ENCODE measurements at places on chromosomes 7 and 10.

- no peak for DNase-seq
Measured at GRCh38 chr10:124229201-124229988, 136.0 kb upstream of the CHST15 start.

DNA sequence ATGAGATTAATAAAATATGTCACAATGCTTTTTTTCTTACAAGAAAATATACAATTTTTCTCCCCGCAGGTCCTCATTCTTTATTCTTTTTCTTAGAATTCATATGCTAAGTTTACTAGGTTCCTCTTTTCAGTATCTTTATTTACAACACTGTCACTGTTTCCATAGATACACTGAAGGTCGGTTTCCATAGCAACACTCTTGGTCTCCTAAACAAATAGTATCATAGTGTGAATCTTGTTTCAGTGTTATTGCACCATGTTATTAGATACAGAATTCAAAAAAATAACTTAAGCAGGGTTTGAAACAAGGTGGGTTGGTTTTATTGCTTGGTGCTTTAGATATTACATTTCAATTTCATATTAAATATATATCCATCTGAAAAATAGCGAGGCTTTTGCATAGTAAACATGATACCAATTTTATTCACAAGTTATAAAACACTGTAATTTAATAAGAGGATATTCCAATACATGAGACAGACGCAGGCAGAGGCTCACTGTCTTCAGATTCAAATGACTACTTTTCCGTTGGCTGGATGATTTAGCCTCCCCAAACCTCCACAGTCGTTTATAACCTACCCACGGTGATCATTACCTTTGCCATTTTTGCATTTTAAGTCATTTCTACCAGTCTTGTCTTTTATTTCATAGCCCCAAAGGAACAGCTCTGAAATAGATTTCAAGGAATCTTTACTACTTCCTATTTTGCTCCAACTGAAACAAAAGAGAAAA is 88.9 kb upstream of the KLF6 start:
- no peak for DNase-seq

DNA sequence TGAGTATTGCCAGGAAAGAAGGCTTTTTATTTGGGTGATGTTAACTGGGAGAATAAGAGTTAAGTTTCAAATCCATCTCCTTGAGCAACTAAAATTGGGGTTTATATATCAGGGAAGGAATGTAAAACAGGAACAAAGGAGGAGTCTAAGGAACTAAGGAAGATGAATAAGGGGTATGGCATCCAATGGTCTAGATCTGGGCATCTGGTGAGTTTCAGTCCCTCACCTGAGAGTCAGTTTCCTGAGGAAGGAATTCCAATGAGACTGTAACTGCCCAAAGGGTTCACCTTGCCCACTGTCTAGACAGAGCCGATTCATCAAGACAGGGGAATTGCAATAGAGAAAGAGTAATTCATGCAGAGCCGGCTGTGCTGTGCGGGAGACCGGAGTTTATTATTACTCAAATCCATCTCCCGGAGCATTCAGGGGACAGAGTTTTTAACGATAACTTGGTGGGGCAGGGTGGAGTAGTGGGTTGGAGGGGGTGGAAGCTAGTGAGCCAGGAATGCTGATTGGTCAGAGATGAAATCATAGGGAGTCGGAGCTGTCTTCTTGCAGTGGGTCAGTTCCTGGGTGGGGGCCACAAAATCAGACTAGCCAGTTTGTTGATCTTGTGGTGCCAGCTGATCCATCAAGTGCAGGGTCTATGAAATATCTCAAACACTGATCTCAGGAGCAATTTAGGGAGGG is 188.3 kb upstream of the STK17A start:
- no peak for DNase-seq

- peak; percentile 91 for DNase-seq
Measured at GRCh38 chr10:73879296-73880173, 5.2 kb upstream of the CAMK2G start.

- peak; percentile 29 for DNase-seq
Measured at GRCh38 chr7:100642534-100642907, 1.2 kb upstream of the TFR2 start.

GRCh38 chr10:21820952-21821351 is 182.6 kb downstream of the DNAJC1 start:
- no peak for DNase-seq

- DNase-seq = peak; percentile 30
Measured at GRCh38 chr7:141072548-141073172, 1.2 kb upstream of the TMEM178B start.

- no peak for DNase-seq
Measured at GRCh38 chr7:103710247-103710646, 264.2 kb upstream of the SLC26A5 start.

- no peak for DNase-seq
Measured at GRCh38 chr10:6176691-6177231, 26.0 kb upstream of the PFKFB3 start.

DNA sequence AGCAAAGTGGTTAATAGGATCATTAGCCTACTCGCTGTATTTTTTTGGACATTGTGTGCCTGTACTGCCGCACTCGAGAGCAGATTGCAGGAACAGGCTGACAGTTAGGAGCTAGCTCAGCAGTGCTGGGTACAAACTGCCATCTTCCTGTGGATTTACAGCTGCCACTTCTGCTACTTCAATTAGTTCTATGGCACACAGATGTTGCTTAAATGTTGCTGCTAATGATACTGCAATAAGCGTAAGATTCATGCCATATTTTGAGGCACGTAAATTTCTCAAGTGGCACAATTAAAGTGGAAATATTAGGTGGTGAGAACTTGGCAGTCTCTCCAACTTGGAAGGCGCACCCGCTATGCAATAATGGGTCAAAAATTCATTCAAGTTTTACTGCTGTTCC is 171.9 kb downstream of the EBF3 start:
- no peak for DNase-seq

- DNase-seq = no peak
Measured at GRCh38 chr10:124342136-124342820, 76.4 kb downstream of the OAT start.

GRCh38 chr10:16481052-16481728 is 40.5 kb downstream of the C1QL3 start:
- DNase-seq = no peak

GRCh38 chr7:115269486-115269885 is 347.6 kb downstream of the MDFIC start:
- no peak for DNase-seq

- no peak for DNase-seq
Measured at GRCh38 chr7:29105752-29106668, 40.3 kb downstream of the CPVL start.

DNA sequence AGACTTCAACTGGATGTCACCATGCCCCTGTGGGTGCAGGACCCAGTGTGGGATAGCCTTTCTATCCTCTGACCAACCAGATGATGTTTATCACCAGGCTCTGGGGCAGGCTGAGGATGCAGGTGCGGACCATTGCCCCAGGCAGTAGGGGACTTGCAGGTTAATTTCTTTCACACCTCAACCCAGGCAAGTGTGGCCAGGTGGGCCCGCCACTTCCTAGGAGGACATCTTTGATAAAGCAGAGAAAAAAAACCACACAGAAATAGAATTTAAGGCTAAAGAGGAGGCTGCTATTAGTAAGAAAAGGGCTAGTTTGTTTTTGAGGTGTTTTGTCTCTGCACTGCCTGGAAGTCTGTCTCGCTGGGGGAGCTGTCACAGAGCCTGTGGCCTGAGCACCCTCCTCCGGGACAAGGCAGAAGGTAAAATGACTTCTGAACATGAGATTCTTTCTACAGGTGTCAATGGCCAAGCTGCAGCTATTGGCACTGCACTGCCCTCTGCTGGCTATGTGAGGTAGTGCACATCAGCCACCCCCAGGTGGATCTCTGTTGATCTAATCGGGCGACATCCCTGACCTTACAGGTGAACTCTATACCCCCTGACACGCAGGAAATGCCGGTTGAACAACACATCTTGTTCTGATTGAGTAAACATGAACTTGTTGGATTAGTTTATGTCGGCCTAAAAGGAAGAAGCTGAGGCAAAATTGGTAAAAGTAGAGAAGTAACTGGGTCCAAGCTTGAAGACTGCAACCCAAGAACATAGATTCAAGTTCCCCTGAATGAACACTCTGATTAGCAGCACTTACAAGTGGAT is 21.0 kb downstream of the UPP1 start:
- peak; percentile 94 for DNase-seq

DNA sequence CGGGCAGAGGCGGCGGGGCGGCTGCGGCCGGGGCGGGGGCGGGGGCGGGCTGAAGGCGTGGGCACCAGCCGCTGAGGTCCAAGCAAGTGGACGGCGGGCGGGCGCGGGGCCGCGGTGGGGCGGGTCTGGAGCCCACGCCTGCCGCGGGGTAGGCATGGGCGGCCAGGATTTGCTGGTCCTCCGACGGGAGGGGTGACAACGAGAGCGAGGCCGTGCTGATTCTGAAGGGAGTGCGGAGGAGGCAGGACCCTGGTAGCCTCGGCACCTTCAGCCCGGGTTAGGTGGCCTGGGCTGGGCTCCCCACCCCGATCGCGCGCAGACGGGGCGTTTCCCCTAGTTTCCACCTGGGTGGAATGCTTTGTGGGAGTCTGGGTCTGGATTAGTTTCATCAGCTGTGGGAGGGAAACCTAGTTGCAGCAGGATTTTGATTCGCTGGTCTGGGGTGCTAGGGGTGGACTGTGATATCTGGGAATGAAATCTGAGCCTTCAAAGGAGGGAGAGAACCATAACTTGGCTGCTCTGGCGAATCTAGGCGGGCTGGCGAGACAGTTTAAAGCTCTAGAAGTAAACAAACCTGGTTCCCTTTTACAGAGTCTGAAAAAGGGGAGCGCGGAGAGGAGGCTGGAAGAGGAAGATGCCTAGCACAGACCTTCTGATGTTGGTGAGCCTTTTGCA is 609 bp downstream of the SGPL1 start:
- peak; percentile 55 for DNase-seq

DNA sequence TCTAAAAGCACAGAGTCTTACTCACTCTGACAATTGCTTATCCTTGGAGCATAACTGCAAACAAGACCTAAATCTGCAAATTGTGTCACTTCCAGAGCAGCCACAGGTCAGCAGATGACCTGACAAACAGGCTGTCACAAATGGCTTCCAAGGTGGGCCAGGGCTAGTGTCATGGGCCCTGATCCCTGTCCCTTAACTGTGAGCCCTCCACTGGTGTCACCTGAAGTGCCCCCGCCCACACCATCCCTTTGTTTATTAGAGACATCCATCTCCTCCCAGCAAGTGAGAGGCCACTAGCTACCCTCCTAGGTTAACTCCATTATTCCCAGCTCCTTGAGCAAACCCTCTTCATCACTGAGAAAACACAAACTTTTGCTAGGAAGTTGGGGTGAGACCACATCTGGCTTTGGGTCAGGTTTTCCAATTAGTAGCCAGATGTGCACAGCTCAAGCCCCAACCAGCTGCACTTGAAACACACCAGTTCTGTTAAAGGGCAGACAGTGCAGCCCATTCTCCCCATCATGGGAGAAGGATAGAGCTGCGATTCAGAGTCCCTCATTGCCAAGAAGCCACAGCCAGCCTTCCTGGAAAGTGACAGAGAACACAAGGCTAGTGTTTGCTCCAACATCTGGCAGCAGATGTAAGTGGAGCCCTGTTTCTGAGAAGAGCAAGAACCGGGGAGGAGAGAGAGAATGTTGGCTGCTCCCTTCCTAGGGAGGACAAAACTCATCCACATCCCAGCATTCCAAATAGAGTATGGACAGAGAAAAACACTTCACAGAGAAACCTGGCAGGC is 75.7 kb upstream of the NANOS1 start:
- DNase-seq = no peak

DNA sequence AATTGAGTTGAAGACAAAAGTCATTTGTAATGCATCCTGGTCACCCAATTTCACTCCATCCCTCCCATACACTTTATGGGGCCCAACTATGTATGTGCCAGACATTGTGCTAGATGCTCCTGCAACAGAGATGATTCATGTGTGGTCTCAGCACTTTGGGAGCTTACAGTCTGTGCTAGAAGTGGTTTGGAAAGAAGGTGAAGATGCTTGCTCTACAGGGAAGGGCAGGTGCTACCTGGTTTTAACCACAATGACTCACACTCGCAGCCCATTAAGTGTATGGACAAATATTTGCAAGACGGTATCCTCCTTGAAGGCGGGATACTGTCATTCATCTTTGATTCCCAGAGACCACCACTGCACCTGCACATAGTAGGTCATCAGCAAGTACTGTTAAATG is 257.6 kb downstream of the OTUD1 start:
- no peak for DNase-seq

GRCh38 chr10:91756286-91756685 is 41.9 kb upstream of the TNKS2 start:
- DNase-seq = no peak

DNA sequence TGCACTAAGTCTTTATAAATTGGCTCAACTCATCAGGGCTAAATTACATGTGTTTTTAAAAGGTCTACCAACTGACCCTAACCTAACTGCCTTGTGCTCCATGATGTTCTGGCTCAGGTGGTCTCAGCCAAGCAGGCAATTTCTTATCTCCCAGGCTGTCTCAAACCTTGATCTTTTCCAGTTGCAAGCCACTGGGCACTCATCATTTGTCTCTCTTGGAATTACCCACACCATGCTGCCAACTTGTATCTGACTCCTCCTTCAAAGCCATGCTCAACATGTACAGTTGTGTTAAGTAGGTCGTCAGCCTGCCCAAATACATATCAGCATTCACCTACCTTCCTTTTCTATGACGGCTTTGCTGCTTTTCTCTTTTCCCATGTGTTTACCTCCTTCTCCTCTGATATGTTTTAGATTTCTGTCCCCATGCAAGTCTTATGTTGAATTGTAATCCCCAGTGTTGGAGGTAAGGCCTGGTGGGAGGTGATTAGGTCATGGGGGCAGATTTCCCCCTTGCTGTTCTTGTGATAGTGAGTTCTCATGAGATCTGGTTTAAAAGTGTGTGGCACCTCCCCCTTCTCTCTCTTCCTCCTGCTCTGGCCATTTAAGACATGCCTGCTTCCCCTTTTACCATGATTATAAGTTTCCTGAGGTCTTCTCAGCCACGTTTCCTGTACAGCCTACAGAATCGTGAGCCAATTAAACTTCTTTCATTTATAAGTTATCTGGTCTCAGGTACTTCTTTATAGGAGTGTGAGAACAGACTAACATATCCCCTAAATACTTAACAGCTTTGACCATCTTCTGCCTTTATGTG is 130.0 kb downstream of the ELAPOR2 start:
- DNase-seq = no peak

DNA sequence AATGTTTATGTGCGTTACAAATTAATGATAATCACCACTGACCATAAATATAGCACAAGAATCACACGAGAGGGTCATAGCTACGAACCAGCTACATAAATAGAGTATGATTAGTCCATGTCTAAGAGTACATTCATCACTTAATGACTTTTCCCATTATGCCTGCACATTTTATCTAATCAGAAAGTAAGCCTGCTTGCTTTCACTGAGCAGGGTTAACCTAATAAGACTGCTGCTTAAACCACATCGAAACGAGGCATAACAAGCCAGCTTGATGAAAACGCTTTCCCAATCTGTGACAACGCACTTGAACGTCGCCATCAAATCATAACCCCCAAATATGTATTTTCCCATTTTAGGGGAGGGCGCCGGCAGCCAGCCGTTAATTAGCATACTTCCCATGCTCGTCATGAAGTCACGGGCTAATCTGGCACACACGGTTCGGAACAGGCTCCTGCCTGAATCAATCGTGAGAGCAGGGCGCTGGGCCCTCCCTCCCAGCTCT is 71.5 kb downstream of the EBF3 start:
- DNase-seq = no peak

- DNase-seq = no peak
Measured at GRCh38 chr7:79880312-79880711, 254.3 kb upstream of the GNAI1 start.

- DNase-seq = no peak
Measured at GRCh38 chr10:131474416-131474815, 162.9 kb upstream of the TCERG1L start.

- DNase-seq = no peak
Measured at GRCh38 chr7:159207393-159207792, 62.7 kb upstream of the VIPR2 start.

- DNase-seq = no peak
Measured at GRCh38 chr10:43857206-43857930, 208.7 kb upstream of the ZNF32 start.
